Neural progenitor cell (in vitro differentiated cells): ENCODE measurements at places on chromosomes 1 and 21.

- H3K4me3 ChIP-seq: no peak overlapping the region
- H3K4me1 ChIP-seq: peaks cover 6% of the 10 kb centered on the region
- H3K27ac ChIP-seq: no peak overlapping the region
- H3K27me3 ChIP-seq: no peaks in the 10 kb centered on the region
- no peak for DNase-seq
Measured at GRCh38 chr1:88680471-88680870, 3.6 kb upstream of the PKN2 start.

DNA sequence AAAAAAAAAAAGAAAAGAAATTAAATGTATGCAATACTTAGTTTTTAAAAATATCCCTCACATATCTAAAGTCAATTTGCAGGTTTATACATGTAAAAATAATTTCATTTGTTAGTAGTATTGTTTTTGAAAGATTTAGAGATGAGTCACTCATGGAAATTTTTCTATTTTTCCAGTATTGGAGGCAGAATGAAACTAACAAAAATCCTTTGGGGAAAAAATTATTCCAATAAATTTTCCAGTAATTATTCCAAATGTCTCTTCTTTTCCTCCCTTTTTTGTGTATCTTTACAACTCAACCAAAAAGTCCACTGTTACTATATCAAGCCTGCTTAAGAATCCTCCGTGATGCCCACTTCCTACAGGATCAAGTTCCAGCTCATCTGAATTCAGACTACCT is 29.9 kb downstream of the MPZL1 start:
- H3K27me3 ChIP-seq: no peaks in the 10 kb centered on the region
- H3K36me3 ChIP-seq: no peaks in the 10 kb centered on the region
- no peak overlapping the region for H3K4me3 ChIP-seq

- DNase-seq: no peak
- peaks cover 24% of the 10 kb centered on the region for H3K4me1 ChIP-seq
- no peaks in the 10 kb centered on the region for H3K36me3 ChIP-seq
- H3K4me3 ChIP-seq: no peak overlapping the region
Measured at GRCh38 chr1:219553934-219554502, 58.9 kb downstream of the ZC3H11B start.

GRCh38 chr1:221162352-221162751 is 283.1 kb downstream of the HLX start:
- H3K36me3 ChIP-seq: no peaks in the 10 kb centered on the region
- DNase-seq: no peak
- H3K27ac ChIP-seq: peak overlapping the region; percentile 1
- H3K27me3 ChIP-seq: no peaks in the 10 kb centered on the region
- H3K4me3 ChIP-seq: no peak overlapping the region

GRCh38 chr1:27779122-27779521 is 6.1 kb downstream of the STX12 start:
- H3K36me3 ChIP-seq: no peaks in the 10 kb centered on the region
- H3K27ac ChIP-seq: no peak overlapping the region
- DNase-seq: no peak
- H3K4me3 ChIP-seq: no peak overlapping the region
- H3K27me3 ChIP-seq: no peaks in the 10 kb centered on the region
